ENCODE measurements at places on chromosomes 4 and X. TPM values are rescaled to one million over a fixed set of nuclear protein-coding genes. Genes with fewer than 3 reads are reported as not detected.

DNA sequence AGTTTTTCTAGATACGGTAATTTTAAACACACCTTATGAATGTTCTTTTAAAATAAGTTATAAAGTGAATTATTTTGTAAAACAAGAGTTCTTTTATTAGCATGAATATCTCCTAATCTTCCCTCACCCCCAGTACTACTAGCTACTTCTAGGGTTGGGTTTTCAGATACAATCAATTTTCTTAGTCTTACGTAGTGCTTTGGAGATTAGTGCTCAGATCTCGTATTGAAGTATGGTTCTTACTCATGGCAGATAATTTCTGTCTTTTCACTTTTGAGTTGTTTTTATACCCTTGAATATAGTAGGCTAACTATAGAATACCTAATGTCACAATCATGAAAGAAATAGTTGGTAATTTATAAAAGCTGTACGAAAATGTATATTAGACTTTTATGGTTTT, 43.2 kb downstream of the CDKL5 start:
- no peaks in the 10 kb centered on the region for H3K36me3 ChIP-seq
- DNase-seq, result no peak
- no peak overlapping the region for H3K4me3 ChIP-seq
- no peak overlapping the region for H3K27ac ChIP-seq
- H3K27me3 ChIP-seq, result no peaks in the 10 kb centered on the region

DNA sequence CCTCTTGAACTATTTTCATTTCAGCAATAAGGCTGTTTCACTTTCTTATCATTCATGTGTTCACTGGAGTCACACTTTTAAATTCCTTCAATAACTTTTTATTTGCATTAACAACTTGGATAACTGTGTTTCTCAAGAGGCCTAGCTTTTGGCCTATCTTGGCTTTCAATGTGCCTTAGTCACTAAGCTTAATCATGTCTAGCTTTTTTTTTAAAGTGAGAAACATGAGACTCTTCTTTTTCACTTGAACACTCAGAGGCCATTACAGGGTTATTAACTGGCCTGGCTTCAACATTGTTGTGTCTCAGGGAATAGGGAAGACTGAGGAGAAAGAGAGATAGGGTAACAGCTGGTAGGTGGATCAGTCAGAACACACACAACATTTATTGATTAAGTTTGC, 64.0 kb upstream of the VCX2 start:
- no peak overlapping the region for H3K27ac ChIP-seq
- DNase-seq, result no peak
- no peaks in the 10 kb centered on the region for H3K27me3 ChIP-seq
- H3K4me1 ChIP-seq, result no peaks in the 10 kb centered on the region
- H3K4me3 ChIP-seq, result no peak overlapping the region
- no peaks in the 10 kb centered on the region for H3K36me3 ChIP-seq

GRCh38 chr4:81883004-81883403, 411.3 kb upstream of the RASGEF1B start:
- no peaks in the 10 kb centered on the region for H3K4me1 ChIP-seq
- DNase-seq, result no peak
- no peak overlapping the region for H3K4me3 ChIP-seq
- H3K36me3 ChIP-seq, result no peaks in the 10 kb centered on the region
- H3K27ac ChIP-seq, result no peak overlapping the region
- peaks cover 6% of the 10 kb centered on the region for H3K27me3 ChIP-seq

- no peak overlapping the region for H3K4me3 ChIP-seq
- H3K27ac ChIP-seq, result no peak overlapping the region
- H3K36me3 ChIP-seq, result no peaks in the 10 kb centered on the region
- no peaks in the 10 kb centered on the region for H3K27me3 ChIP-seq
These were observed 86.1 kb downstream of the FMR1NB start for GRCh38 chrX:148067285-148067684.

Gene LIMCH1
- 233 TPM for total RNA-seq

- H3K36me3 ChIP-seq, result no peaks in the 10 kb centered on the region
- no peaks in the 10 kb centered on the region for H3K27me3 ChIP-seq
- no peak overlapping the region for H3K4me3 ChIP-seq
- H3K4me1 ChIP-seq, result no peaks in the 10 kb centered on the region
These were observed 30.7 kb upstream of the SMARCA5 start for GRCh38 chr4:143482840-143483239.

DNA sequence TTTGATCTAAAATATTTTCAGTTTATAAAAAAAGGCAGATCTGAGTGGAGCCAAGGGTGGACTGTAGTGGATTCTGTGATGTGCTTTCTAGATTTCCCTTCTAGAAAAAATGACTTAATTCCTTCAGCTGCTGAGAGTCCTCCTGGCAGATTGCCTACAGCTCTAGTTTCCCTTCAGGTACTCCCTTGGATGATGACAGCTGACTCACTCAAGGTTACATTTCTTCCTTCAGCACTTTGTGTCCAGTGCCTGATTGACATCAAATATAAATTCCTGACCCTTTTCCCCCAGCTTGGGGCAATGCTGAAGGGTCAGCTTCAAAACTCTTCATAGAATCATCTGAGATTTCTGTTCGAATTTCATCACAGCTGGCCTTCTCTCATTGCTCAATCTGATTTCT, 161.7 kb downstream of the EMCN start:
- DNase-seq, result no peak
- no peak overlapping the region for H3K4me3 ChIP-seq

GRCh38 chrX:107581923-107582322, 46.4 kb upstream of the PRPS1 start:
- DNase-seq, result no peak
- no peaks in the 10 kb centered on the region for H3K27me3 ChIP-seq
- no peak overlapping the region for H3K27ac ChIP-seq
- no peaks in the 10 kb centered on the region for H3K4me1 ChIP-seq

Gene STAP1
- not detected for total RNA-seq

DNA sequence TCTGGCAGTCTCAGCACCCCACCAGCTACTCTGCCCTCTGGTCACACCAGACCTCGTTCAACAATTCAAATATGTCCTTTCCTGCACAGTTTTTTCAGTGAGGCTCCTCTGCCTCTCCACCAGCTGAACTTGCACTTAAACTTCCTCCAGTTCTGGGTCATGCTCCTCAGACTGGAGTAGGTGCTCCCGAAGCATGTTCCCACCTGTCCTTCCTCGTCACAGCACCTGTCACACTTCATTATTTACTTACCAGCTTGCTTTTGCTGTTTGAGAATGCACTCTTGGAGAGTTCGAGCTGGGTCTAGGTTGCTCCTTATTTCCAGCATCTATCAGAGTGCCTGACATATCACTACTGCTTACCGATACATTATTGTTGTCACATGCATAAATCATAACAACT, 144.8 kb upstream of the TTC29 start:
- H3K4me3 ChIP-seq, result no peak overlapping the region
- no peaks in the 10 kb centered on the region for H3K27me3 ChIP-seq
- no peak overlapping the region for H3K27ac ChIP-seq
- DNase-seq, result no peak
- no peaks in the 10 kb centered on the region for H3K36me3 ChIP-seq
- no peaks in the 10 kb centered on the region for H3K4me1 ChIP-seq

Gene FAM149A
- total RNA-seq, result 12.8 TPM

DNA sequence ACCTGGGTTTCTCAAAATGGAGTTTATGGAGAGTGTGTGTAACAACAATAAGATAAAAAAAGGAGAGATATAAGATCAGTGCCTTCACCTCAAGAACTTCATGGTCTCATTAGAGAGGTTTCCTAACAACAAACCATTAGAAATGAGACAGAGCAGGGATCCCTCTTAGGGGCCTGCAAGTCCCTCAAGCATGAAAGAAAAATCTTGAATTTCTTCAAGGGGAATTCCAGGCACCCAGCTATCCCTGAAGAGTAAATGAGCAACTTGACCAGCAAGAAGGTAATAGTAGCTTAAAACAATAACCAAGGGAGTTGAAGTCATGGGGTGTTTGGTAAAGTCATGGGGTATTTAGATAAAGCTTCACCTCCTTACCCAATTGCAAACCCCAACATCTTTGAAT, 49.7 kb upstream of the TLR3 start:
- no peak overlapping the region for H3K4me3 ChIP-seq
- no peaks in the 10 kb centered on the region for H3K36me3 ChIP-seq
- no peak overlapping the region for H3K27ac ChIP-seq
- H3K27me3 ChIP-seq, result no peaks in the 10 kb centered on the region
- no peaks in the 10 kb centered on the region for H3K4me1 ChIP-seq

- H3K36me3 ChIP-seq, result no peaks in the 10 kb centered on the region
- H3K27ac ChIP-seq, result peak overlapping the region; percentile 66
- H3K4me1 ChIP-seq, result peaks cover 18% of the 10 kb centered on the region
- H3K4me3 ChIP-seq, result no peak overlapping the region
These were observed 200.0 kb upstream of the FTHL17 start for GRCh38 chrX:31271615-31272471.

Gene APELA
- not detected for total RNA-seq

GRCh38 chrX:150813922-150814321, 84.5 kb downstream of the CD99L2 start:
- H3K36me3 ChIP-seq, result no peaks in the 10 kb centered on the region
- no peaks in the 10 kb centered on the region for H3K4me1 ChIP-seq
- no peaks in the 10 kb centered on the region for H3K27me3 ChIP-seq
- DNase-seq, result no peak

DNA sequence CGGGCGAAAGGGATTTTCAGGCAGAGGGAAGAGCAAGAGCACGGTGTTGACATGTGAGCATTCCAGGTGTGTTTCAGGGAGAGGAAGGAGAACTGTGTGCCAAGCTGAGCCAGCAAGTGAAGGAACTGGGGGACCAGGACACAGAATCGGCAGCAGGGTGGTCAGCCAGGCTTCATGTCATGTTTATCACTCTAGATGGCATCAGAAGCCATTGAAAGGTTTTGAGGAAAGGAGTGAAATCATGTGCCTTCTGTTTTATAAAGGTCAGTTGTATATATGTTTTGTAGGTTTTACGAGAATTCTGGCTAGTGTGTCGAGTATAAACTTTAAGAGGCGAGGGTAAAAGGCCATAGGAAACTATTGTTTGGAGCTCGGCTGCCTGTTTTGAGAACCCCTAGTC, 682.3 kb downstream of the TRIML1 start:
- no peak overlapping the region for H3K4me3 ChIP-seq
- no peak for DNase-seq
- no peaks in the 10 kb centered on the region for H3K4me1 ChIP-seq

Gene NHS
- 1.7 TPM for total RNA-seq

GRCh38 chrX:71846429-71846828, 64.2 kb upstream of the NHSL2 start:
- H3K27me3 ChIP-seq, result no peaks in the 10 kb centered on the region
- H3K27ac ChIP-seq, result no peak overlapping the region
- no peaks in the 10 kb centered on the region for H3K4me1 ChIP-seq
- H3K36me3 ChIP-seq, result no peaks in the 10 kb centered on the region

GRCh38 chr4:115332078-115332477, 218.7 kb upstream of the NDST4 start:
- H3K27me3 ChIP-seq, result no peaks in the 10 kb centered on the region
- no peak for DNase-seq
- H3K4me1 ChIP-seq, result no peaks in the 10 kb centered on the region
- no peak overlapping the region for H3K27ac ChIP-seq

DNA sequence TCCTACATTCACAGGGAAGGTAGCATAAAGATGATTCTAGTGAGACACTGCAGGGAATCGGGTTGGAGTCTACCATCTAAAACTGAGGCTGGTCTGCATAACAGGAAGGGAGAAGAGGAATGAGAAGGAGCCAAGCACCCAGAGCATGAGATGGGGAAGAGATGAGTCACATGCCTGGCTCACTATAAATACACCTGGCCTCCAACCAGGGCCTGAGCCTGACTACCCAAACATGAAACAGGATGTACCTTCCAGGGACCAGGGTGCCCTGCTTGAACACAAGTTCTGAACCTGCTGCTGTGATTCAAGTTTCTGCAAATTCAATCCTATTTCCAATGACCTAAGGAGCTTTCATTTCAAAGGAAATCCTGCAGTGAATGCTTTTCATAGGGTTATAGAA, 24.9 kb downstream of the CD99L2 start:
- no peaks in the 10 kb centered on the region for H3K36me3 ChIP-seq
- peak overlapping the region; percentile 49 for H3K27ac ChIP-seq
- no peak overlapping the region for H3K4me3 ChIP-seq
- peak; percentile 24 for DNase-seq
- peaks cover 21% of the 10 kb centered on the region for H3K4me1 ChIP-seq
- no peaks in the 10 kb centered on the region for H3K27me3 ChIP-seq

GRCh38 chrX:64842492-64842891, 133.8 kb downstream of the ZC4H2 start:
- no peaks in the 10 kb centered on the region for H3K27me3 ChIP-seq
- no peak overlapping the region for H3K4me3 ChIP-seq
- H3K36me3 ChIP-seq, result no peaks in the 10 kb centered on the region
- DNase-seq, result no peak

GRCh38 chrX:132677233-132677716, 188.4 kb upstream of the MBNL3 start:
- H3K4me1 ChIP-seq, result no peaks in the 10 kb centered on the region
- peaks cover 13% of the 10 kb centered on the region for H3K27me3 ChIP-seq
- H3K36me3 ChIP-seq, result no peaks in the 10 kb centered on the region
- no peak for DNase-seq

- no peak overlapping the region for H3K27ac ChIP-seq
- H3K36me3 ChIP-seq, result no peaks in the 10 kb centered on the region
- no peak overlapping the region for H3K4me3 ChIP-seq
- H3K4me1 ChIP-seq, result no peaks in the 10 kb centered on the region
These were observed 4.5 kb downstream of the PRR27 start for GRCh38 chr4:70158576-70158975.

DNA sequence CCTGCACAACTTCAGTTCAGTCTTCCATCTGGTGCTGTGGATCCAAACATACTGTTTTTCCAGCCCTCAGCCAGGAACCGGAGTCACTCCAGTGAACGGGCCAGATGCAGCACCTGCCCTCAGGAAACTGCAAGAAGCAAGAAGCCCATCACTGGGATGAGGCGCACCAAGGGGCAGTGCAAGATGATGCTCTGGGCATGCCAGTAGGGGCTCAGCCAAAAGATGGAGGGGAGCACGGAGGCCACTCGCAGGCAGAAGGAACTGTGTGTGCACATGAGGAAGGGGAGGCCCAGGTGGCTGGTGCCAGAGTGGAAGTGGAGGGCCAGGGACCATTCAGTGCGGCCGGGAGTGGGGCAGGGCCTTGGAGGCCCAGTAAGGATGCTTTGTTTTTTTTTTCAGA, 161.7 kb upstream of the MAMLD1 start:
- H3K4me3 ChIP-seq, result no peak overlapping the region
- H3K27ac ChIP-seq, result no peak overlapping the region
- no peaks in the 10 kb centered on the region for H3K36me3 ChIP-seq
- DNase-seq, result no peak
- no peaks in the 10 kb centered on the region for H3K4me1 ChIP-seq

DNA sequence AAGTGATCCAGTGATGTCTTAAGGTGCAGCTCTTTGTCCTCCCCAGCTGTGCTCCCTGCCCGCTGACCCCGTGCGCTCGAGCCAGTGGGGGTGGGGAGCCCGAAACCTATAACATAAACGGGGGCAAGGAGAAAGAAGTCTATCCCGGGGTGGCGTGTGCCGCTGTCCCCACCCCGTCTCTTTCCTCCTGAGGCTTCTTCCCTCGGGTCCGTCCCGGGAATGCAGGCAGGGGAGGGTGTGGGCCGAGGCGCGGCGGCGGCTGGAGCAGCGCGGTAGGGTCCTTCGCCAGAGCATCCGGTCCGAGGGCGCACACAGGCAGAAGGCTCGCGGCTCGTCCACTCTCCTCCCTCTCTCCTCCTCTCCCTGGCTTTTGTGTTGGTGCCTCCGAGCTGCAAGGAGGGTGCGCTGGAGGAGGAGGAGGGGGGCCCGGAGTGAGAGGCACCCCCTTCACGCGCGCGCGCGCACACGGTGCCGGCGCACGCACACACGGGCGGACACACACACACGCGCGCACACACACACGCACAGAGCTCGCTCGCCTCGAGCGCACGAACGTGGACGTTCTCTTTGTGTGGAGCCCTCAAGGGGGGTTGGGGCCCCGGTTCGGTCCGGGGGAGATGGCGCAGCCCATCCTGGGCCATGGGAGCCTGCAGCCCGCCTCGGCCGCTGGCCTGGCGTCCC, at the start of gene RAB33A:
RAB33A (plus strand) TSS at position 517 of the 681 bp plus-strand sequence; CDS start at position 618, 101 bp downstream.
- H3K27me3 ChIP-seq, result no peaks in the 10 kb centered on the region

Data from heart left ventricle (tissue), 16 donors.